ENCODE measurements at places on chromosomes 5 and 9.

DNA sequence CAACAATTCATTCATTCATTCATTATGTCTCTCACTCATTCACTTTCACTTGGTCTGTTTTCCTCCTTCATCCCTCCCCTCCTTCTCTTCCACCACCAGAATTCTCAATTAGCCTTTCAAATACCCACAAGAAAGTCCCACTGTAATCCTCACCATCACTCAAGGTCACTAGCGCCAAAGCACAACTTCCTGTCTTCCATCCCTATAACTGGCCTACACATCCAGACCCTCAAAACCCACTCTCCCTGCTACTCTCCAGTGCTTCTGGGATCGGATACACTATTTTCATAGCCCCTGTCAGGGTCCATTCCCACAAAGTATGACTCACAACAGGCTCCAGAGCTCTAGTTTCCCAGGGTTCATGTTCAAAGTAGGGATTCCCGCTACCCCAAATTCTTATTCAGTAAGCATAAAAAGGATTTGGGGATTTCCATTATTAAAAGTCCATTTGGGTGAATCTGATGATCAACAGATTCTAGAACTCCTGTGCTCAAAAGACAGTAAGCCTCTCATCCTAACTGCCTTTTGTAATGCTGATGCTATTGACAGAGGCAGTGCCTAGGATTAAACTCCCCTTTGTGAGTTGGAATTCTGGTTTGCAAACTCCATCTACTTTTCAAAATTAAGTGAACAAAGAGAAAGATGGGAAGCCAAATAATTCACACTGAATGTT is 250.9 kb downstream of the SEMA5A start:
- DNase-seq = no peak

- DNase-seq = no peak
These were observed 78.3 kb upstream of the TNFSF8 start for GRCh38 chr9:115008536-115009270.

- DNase-seq = no peak
These were observed 312 bp downstream of the SET start for GRCh38 chr9:128689293-128689774.

GRCh38 chr5:110027527-110028322 is 338.0 kb downstream of the MAN2A1 start:
- no peak for DNase-seq

DNA sequence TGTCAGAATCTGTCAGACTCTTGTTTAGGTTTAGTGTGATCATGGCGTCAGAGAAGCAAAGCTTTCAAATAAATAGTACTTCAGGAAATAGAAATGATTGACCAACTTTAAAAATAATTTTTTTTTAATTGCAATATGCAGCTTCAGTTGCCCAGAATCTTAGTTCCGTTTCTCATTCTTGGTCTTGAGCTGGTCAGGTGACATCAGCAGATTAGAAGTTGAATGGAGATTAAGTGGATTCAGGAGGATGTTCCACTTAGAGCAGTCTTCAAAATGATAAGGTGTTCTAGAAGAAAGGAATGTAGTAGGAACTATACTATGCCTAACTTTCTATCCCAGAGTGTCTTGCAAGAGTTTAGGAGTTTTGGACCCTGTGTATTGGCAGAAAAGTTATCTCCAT is 30.6 kb downstream of the OTULIN start:
- DNase-seq = no peak

DNA sequence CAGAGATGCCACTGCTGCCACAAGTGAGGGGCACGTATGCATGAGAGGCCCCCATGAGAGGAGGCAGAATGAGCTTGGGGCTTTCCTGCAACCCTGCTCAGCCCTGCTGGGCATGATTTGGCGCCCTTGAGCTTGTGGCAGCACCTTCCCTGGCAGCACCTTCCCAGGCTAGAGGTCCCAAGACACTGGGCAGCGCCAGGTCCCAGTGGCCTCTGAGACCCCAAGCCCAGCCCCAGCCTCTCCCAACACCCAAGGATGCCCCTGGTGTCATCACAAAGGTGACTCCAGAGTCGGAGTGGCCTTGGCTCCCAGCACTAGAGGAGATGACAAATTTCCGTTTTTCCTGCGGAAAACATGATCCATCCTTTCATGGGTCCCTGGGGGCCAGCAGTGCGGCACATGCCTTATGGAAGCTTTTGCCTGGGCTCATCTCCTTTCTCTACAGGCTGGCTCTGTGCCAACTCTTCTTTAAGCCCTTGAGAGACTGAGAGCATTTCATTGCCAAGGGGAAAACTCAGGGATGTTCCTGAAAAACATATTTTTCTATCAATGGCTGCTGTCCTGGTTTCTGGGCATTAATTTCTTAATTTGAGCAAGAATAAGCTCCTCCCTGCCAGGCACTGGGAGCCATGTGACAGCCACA is 77.1 kb upstream of the ADAMTS2 start:
- no peak for DNase-seq

GRCh38 chr5:150525163-150525562 is 17.2 kb downstream of the NDST1 start:
- no peak for DNase-seq

- DNase-seq = no peak
These were observed 483.1 kb upstream of the PIK3R1 start for GRCh38 chr5:67732471-67732870.

DNA sequence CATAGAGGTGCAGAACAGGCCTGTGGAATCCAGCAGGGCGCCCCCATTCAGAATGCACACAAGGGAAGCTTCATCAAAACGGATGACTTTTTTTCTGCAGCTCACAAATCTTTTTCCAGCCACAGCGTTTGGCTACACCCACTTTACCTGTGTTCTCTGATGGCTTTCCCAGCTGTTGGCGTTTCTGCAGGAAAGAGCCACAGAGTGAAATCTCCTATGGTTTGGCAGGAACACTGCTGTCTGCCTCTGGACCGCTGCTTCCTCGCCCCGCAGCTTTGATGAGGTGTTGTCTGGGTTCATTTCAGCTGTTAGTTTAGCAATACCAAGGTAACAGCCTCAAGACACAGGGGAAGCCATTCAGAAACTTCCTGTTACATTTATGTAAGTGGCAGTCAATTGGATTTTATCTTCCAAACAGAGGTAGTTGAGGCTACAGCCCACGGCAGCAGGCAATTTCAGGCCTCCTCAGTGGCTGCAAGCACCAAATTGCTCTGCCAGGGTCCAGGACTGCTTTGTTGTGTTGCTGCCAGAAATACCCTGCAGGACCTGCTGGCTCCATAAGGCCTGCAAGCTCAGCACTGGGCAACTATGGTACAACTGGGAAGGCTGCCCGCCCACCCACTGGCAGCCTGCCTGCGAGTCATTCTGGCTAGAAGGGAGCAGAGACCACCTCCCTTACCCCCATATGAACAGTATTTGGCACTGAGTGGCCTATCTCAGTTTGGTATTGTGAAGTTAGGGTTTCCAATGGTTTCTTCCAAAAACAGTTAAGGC is 96.7 kb downstream of the MVB12B start:
- DNase-seq = no peak

DNA sequence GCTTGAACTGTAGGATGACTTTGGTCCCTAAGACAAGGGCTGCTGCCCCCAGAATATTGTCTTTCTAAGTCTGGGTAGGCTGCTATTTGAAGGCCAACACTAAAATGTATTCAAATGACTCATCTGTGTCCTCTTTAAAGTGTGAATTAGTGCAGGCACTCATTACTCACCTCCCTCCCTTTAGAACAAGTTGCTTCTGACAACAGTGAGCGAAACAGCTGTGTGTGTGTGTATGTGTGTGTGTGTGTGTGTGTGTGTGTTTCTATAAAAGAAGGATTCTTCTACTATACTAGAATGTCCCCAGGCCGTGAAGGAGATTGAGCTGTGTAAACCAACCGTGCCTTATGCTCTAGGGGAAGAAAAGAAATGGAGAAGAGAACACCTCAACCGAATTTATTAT is 1337.2 kb downstream of the PTPRD start:
- no peak for DNase-seq

GRCh38 chr5:177185993-177186392 is 52.4 kb downstream of the NSD1 start:
- no peak for DNase-seq

- DNase-seq = no peak
These were observed 262.9 kb upstream of the DMAC1 start for GRCh38 chr9:8062459-8062858.

- no peak for DNase-seq
These were observed 1.1 kb upstream of the APBA1 start for GRCh38 chr9:69673311-69673640.

- DNase-seq = no peak
These were observed 383.4 kb downstream of the KIAA0825 start for GRCh38 chr5:94234987-94235386.

DNA sequence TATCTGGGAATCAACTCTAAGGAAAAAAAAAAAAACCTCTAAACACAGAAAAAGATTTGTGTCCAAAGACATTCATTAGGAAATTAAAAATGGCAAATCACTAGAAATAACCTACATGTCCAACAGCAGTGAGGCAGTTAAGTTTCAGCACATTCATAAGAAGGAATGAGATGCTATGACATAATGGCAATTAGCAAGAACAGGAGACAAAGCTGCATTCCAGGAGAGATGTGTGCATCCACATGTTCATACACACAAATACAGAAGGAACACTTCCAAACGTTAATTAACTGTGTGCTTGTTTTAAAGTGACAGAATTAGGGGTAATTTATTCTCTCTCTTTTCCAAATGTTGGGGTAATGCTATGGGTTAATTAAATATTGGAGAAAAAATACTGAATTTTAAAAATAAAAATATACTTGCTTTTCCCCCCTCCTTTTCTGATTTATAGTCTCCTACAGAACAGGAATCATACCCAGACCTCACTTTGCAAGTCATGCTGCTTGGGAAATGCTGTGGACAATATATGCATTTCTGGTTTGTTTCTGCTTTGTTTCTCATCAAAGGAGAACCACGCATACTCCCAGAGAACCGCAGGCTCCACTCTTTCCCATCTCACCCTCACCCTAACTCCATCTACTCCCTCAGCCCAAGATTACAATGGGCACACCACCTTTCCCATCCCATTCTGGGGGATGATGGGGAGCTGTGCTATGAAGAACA is 114.1 kb downstream of the CDK5RAP2 start:
- DNase-seq = no peak

DNA sequence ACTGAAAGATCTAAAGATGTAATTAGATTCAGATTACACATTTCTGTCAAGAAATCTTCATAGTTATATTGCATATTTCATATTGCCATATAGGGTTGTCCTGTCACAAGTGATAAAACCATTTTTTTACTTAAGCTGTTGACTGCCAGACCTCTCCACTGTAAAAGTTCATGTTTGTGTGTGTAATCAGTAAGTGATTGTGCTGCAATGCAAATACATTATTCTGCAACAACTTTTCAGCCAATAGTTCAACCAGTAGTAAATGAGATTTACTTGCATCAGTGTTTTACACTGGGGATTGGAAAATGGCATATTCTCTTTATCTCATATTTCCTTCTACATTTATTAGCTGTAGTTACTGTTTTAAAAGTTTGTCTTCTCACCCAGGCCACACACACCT is 603.9 kb upstream of the RORB start:
- no peak for DNase-seq

DNA sequence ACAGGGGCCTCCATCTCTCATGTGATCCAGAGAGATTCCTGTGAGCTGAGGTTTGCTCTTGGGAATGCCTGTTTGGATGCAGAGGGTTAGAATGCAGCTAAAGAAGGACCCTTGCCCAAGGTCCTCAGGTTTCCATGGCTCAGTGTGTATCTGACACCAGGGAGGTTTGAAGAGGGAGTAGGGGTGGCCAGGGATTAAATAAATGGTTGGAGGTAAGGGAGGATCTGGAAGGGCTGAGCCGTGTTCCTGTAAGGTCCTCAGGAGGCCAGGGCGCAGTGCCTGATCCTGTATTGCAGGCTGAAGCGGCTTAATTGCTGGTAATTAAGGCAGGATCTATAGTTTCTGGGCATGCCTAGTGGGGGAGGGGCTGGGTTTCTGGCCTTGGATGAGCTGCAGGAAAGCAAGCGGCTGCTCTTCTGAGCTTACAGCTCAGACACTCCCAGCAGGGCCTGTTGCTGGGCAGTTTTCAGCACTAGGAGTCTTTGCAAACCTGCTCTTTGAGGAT is 41.5 kb upstream of the MAP1B start:
- no peak for DNase-seq

GRCh38 chr5:164671640-164672039 is 1166.2 kb downstream of the MAT2B start:
- DNase-seq = no peak

- DNase-seq = no peak
These were observed 9.7 kb downstream of the TRAF2 start for GRCh38 chr9:136896027-136896426.

- no peak for DNase-seq
These were observed 29.3 kb upstream of the CPEB4 start for GRCh38 chr5:173858670-173859407.

- DNase-seq = no peak
These were observed 72.0 kb upstream of the PAPPA start for GRCh38 chr9:116081435-116082115.

DNA sequence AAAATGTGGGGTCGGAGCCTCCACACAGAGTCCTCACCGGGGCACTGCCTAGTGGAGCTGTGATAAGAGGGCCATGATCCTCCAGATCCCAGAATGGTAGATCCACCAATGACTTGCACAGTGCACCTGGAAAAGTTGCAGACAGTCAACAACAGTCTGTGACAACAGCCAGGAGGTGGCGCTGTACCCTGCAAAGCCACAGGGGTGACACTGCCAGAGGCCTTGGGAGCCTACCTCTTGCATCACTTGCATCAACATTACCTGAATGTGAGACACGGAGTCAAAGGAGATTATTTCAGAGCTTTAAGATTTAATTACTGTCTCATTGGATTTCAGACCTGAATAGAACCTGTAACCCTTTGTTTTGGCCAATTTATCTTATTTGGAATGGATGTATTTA is 614.1 kb upstream of the CDH9 start:
- DNase-seq = no peak

GRCh38 chr9:89418882-89419640 is 78.9 kb downstream of the SEMA4D start:
- DNase-seq = no peak

DNA sequence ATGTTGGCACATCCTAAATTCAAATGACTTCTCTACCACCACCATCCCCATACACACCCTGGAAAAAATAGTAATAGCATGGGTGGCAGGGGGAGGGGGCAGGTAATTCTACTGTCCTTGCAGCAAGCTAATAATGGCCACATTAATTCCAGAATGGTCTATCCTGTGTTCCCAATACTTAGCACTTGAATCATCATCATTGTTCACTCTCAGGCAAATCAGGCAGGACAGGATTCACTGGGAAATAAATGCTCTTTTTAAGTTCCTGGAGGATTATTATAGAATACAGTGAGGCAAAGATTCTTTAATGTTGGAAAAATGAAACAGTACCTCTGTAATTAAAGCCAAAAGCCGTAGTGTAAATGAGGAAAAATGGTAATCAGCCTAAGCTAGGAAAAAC is 254.5 kb downstream of the ARRDC3 start:
- DNase-seq = no peak

GRCh38 chr5:58447226-58447625 is 12.7 kb downstream of the PLK2 start:
- DNase-seq = no peak

Data from amygdala (tissue), 56 donors.